ENCODE measurements at places on chromosomes 2 and 18.

- DNase-seq, result no peak
These were observed 46.7 kb upstream of the KCNF1 start for GRCh38 chr2:10864861-10865636.

GRCh38 chr18:70289351-70290312 is 787 bp downstream of the SOCS6 start:
- DNase-seq, result no peak

- no peak for DNase-seq
These were observed 28.3 kb upstream of the ASAP2 start for GRCh38 chr2:9178110-9178903.

- no peak for DNase-seq
These were observed 87.3 kb downstream of the MARCO start for GRCh38 chr2:119029297-119029696.

GRCh38 chr2:142734231-142734630 is 143.2 kb upstream of the KYNU start:
- DNase-seq, result no peak

GRCh38 chr2:1976728-1977416 is 232.6 kb upstream of the PXDN start:
- no peak for DNase-seq

DNA sequence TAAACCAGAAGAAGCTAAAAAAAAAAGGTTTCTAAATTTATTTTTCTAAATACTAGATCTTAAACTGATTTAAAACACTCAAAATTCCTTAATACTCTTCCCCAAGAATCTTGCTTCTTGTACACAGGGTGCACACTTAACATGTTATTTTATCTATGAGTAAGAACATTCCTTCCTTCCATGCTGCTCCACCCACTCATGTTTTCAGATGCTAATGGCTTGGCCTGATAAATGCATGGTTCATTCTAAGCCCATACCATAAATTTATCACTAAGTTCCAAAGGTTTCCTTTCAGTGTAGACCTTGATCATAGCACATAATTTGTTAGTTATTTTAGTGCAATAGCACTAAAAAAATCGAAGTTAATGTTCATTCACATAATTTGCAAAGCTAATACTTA is 8.1 kb downstream of the FBXO48 start:
- DNase-seq, result no peak

DNA sequence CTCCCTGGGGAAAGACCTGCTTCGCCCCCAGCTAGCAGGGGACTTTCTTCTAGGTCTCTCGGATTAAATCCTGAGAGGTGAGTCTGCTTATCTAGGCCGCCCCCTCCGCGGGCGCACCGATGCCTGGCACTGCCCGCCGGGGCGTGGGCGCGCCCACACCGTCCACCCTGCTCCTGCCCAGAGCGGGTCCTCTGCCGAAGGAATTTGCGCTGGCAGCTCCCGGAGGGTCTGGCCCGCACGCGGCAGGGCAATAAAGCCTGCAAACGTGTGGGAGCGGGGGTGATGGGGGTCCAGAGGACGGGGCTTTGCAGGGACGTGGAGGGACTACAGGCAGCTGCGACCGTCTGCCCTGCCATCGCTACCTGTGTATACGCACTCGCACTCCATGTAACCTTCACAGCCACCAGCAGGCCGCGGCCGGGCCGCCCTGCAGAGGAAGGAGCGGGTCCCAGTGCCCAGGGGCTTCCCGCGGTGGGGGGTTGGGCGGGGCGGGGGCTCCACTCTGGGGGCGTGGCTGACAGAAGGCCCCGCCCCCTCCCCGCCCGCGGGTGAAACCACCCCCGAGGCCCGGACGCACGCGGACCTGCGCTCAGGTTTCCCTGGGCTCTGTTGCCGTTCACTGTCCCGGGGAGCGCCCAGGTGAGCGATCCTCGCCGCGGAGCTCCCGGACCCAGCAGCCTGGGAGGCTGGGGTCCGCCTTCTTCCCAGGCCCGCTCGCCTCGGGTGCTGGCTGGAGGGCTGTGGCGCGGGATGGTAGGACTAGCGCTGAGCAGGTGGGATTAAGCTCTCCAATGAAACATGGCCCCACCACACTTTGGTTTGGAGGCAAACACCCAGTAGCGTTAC is 174.5 kb upstream of the HS6ST1 start:
- no peak for DNase-seq

GRCh38 chr2:226077031-226077430 is 677.5 kb downstream of the NYAP2 start:
- no peak for DNase-seq

- no peak for DNase-seq
These were observed 96.5 kb downstream of the XIRP2 start for GRCh38 chr2:166984797-166985196.

- no peak for DNase-seq
These were observed 16.4 kb upstream of the STARD7 start for GRCh38 chr2:96225016-96225533.

DNA sequence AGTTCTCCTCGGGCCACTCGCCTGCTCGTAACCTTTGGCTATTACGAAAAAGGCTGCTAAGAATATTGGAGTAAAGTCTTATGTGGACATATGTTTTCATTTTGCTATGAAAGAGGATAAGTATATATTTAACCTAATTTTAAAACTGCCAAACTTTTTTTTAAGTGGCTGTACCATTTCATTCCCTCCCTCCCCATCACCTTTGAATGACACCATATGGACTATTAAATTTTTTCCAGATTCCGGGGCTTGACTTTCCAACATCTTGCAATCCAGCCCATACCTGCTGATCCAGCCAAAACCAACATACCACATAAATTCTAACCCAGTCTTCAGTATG is 31.5 kb downstream of the REEP1 start:
- no peak for DNase-seq

DNA sequence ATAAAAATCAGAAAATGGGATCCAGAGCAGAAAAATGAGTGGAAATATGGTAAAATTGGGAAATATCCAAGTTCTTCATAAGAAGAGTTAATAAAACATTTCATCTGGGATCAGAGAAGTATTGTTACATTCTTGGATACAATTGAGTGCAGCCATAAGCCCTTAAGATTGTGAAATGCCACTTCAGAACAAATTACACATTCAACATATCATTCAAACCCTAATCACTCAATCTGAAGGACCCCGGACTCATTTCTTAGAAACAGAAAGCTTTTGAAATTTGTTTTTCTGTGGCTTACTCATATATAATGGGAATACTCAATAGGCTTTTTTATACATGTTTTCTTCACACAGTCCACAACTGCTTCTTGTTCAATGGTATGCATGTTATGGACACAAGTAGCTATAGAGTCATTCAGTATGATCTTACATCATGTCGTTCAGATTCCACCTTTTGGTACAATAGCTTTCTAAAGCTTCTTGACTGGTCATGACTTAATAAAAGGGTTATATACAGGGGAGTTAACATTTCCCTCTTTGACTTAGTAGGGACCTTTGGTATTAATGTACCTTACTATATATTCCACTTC is 39.9 kb downstream of the SCN7A start:
- no peak for DNase-seq

GRCh38 chr18:42706029-42706608 is 409.4 kb downstream of the RIT2 start:
- no peak for DNase-seq

DNA sequence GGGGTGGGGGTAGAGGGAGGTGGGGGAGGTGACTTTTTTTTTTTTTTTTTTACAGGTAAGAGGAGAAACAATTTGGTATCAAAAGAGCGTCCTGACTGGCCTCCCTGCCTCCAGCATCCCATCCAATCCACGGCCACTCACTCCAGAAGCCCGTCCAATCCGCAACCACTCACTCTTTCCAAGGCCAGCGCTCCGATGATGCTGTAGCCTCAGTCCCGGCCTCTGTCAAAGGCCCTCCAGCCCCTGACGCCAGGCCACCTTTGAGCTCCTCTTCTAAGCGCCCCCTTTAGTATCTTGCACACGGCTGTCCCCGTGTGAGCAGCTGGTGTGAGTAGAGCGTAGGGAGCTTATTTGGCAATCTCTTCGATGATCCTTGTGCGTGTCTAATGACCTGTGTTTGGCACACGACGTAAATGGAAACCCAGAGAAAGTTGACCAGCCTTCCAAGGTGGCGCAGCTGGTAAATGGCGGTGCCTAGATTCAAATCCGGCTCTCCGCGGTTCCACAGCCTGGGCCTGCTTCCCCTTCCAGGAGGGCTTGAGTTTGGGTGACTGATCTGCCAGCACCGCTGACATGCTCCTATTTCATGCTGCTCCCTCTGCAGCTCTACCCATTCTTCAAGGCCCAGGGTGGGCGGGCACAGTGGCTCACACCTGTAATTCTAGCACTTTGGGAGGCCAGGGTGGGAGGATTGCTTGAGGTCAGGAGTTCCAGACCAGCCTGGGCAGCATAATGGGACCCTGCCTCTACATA is 23.8 kb upstream of the PXDN start:
- DNase-seq, result no peak

- DNase-seq, result no peak
These were observed 477.2 kb upstream of the LRRTM4 start for GRCh38 chr2:77999376-77999775.

DNA sequence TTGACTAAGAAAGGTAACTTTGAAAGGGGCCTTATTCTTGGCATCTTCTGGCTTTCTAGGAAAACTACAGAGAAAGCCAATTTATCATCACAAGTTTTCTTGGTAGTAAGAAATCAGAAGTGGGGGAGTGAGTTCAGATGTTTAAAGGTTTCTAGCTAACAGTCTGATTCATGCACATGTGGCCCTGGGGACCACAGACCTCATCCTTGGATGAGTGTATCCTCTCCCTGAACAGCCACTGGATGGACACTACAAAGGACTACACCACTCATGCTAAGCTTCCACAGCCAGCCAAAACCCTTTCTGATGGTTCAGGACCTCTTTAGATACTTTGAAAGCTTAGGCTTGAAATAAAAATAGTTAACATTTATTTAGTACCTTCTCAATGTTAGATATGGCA is 218.3 kb upstream of the STK17B start:
- DNase-seq, result no peak

- no peak for DNase-seq
These were observed 21.4 kb downstream of the POLE4 start for GRCh38 chr2:74979844-74980243.

- DNase-seq, result no peak
These were observed at the start of gene AFF3 for GRCh38 chr2:100142393-100142792. AFF3 (minus strand) TSS chr2:100142590; CDS start chr2:100104454, 38,136 bp downstream.

DNA sequence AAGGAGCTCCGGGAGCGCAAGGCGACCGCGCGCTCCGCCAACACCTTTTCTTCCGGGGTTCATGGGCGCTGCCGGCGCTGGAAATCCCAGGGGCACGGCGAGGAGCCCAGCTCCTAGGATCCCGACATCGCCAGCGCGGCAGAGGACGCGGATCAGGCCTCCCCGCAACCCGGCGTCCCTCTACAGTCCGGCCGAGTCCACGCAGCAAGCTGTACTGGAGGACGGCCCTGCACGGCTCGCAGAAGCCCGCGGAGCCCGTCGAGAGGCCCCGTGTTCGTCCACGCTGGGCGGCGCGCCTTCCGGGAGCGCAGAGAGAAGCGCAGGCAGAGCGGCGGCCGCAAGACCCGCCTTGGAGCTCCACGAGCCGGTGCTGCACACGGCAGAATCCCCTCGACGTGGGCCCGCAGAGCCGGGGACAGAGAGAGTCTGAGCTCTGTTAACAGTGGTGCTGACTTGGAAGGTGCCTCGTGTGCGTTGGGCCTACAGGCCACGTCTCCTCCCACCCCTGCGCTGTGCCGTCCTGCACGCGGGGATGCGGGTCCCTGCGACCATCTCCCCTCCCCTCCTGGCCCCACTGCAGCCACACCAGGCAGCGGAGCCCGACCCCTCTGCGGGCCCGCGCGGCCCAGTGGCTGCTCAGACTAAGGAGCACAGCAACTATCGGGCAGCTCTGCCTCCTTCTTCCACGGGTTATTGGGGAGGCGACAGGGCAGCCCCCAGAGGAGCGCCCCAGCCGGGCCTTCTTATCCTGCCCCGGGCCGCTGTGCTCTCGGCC is 28.1 kb upstream of the PTPN2 start:
- no peak for DNase-seq

DNA sequence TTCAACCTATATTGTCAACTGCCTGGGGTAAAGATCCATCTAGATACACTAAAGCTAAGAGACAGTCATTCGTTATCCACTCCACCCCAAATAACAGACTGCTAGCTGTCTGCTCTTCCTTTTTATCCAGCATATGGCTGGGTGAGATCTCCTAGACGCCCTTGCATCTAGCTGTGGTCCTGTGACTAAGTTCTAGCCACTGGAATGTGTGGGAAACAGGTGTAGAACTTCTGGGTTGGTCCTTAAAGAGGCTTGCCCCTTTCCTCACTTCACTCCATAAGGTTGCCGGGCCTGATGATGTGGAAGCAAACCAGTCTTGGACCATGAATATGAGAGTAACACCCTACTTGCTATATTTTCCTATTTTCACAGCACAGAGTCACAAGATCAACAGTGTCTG is 3.2 kb downstream of the COA5 start:
- DNase-seq, result no peak

Measured in pulmonary artery endothelial cell (primary cell).